Stimulated activated CD4-positive, alpha-beta T cell treated with anti-CD3 and anti-CD28 coated beads, Interleukin-1b, Interleukin-23, amount 100 ng/mL, for 1 hour (primary cell): ENCODE measurements at places on chromosomes 2 and 18.

DNA sequence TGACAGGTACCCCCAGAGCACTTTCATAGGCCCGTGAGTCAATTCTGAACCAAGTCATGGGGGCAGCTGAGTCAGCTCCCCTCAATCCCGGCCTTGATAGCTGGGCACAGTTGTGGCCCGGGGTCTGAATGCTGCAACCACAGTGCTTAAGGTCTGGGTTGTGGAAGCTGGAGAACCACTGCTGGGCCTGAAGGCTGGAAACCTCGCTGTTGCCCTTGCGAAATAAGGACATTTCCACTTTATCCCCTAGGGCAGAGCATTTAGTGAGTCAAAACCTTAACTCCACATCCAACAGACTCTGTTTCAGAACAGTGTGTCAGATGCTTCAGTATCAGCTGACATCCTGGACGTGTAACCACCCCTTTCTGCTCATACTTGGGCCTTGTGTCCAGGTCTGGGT lies 58.6 kb downstream of the SP110 start:
- no peak for DNase-seq

- DNase-seq: no peak
Observed at GRCh38 chr18:26536664-26537063, 11.7 kb downstream of the KCTD1 start.

- DNase-seq: no peak
Observed at GRCh38 chr2:20611844-20612356, 39.0 kb downstream of the HS1BP3 start.

GRCh38 chr2:64331114-64331645 lies 122.8 kb upstream of the LGALSL start:
- DNase-seq: no peak

DNA sequence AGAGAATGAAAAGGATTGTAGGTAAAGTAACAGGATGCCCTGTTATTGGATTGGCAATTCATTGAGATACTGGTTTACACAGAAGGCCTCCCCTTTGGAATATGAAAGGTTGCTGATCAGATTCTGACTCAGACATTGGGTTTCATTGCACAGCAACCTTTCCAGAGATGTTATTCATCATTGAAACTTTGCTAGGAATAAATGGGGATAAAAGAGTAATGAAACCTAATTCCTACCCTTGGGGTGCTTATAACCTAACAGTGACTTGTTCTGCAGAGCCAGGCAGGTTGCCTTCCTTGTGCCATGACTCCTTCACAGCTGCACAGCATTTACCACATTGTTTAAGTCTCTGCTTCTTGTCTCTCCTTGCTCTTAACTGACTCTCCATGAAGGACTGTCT lies 5.0 kb downstream of the NAB1 start:
- DNase-seq: no peak

- no peak for DNase-seq
Observed at GRCh38 chr2:207749873-207750272, 19.8 kb downstream of the FZD5 start.

DNA sequence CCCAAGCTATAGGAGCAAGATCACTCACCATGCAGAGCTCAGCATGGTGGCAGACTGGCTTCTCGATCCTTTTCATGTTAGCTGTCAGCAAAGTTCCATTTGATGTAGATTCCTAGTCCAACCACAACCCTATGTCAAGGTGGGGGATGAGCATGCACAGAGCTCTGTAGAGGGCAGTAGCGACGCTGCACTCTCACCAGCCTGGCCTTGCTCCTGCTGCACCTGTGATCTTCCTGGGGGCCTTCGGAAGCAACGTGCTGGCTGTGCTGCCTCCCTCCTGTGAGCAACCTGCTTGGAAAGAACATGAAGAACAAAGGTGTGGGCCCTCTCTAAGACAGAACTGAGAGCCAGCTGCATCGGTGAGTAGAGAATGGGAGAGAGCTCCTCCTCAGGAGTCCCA lies 479.4 kb upstream of the MYT1L start:
- DNase-seq: no peak

DNA sequence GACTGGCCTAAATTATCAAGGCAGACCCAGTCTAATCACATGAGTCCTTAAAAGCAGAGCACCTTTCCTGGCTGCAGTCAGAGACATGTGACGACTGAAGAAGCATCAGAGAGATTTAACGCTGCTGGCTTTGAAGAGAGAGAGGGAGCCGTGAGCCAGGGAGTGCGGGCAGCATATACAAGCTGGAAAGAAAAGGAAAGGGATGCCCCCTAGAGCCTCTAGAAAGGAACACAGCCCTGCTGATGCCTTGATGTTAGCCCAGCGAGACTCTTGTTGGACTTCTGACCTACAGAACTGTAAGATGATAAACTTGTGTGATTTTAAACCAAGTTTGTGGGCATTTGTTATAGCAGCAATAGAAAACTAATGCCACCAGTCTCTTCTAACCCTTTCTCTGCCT lies 58.1 kb downstream of the HEATR5B start:
- no peak for DNase-seq

- no peak for DNase-seq
Observed at GRCh38 chr2:169734169-169734847, 676 bp downstream of the KLHL23 start.

GRCh38 chr2:104502901-104503300 lies 351.0 kb upstream of the POU3F3 start:
- DNase-seq: no peak

DNA sequence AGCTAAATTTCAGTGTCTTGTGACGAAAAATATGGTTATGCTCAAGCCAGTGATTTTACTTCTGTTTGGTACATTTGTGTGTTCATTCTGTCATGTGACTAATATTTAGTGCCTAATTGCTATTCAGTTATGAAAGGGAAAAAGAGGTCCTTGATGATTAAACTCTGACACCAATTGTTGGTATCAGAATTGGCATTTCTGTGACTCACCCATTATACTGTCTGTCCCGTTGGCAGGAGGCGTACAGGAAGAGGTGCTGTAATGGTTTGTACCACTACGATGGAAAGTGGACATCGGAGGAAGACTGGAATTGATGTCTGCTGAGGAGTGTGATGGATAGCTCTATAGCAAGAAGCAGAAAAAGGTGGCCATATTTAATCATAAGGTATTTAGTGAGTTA lies 310.4 kb upstream of the CCDC68 start:
- no peak for DNase-seq

GRCh38 chr2:182597570-182598295 lies 118.3 kb upstream of the DNAJC10 start:
- DNase-seq: no peak

DNA sequence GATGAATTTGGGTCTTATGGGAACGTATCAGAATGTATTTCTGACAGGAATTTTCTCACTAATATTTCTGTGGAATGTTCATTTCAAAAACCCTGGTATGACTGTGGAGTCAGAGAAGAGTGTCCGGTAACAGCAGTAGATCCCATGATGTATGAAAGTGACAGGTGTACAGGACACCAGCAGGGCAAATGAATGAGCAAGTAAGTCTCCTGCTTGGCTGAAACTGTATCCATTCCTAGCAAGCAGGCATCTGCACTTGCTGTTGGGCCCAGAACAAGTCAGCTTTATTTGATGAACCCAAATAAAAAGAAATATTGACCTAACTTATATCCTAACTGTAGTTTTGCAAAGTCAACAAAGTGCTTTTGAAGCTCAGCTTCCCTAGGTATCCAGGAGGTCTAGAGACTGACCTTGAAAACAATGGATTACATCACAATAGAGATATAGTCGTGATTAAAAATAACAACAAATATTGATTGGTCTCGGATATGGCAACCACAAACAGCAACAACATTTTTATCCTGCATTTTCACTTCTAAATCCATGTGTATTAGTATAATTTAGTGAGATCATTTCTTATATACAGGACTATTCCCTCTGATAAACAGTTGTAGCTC lies 37.6 kb downstream of the NXPH2 start:
- DNase-seq: no peak

- no peak for DNase-seq
Observed at GRCh38 chr2:161384864-161385263, 31.2 kb upstream of the TBR1 start.

- peak; percentile 14 for DNase-seq
Observed at GRCh38 chr2:121648206-121649148, 785 bp downstream of the CLASP1 start.

- no peak for DNase-seq
Observed at GRCh38 chr2:23092831-23093230, 292.1 kb upstream of the KLHL29 start.

DNA sequence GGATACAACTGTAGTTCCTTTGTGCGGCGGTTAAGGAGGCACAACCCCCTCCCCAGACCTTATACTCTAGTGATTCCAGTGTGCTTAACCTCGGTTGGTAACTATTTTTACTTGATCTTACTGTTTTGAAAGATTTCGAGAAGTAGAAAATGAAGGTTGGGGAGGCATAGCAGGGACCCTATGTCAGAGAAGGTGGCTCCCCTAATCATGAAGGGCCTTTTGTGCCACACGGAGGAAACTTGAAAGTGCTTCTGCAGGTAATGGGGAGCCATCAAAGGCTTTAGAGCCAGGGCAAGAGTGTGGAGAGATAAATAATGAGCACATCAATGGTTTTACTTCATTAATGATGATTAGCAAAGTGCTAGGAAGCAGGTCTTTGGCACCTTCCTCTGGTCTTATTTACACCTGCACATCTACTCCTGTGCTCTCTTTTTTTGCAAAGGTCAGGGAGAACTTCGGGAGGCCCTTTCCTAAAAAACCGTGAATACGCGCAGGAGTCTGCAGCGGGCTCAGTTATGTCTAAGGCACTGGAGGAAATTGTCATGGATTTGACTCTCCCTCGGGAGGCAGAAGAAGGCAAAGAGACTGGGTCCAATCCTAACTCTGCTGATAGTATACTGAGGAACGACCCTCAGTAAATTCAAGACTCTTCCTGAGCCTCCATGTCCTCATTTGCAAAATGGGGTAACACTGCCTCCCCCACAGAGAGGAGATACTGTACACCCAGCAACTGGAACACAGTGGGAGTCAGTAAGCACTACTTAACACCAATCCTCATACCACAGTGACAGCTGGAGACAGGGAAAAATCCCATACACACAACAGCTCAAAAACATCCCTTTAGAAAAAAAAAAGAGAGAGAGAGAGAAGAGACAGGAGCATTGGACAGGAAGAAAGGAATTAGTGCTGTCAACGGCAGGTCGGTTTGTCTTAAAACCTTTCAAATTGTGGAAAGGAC lies 81.6 kb downstream of the DDX1 start:
- DNase-seq: no peak

DNA sequence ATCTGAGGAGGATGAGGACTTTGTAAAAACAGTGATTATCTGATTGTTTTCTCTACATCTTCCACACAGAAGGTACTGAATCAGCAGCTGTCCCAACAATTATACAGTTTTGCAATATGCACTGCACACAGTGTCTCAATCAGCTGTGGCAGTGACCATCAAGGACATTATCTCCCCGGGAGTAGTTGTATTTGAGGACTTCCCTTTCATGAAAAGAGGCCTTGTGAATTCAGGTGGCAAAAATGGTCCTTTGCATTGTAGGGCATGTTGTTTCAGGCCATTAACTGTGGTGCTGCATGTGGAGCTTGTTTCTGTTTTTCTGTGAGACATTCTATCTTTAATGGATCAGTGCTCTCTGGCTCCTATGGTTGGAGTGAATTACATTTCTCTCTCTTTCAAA lies 779.4 kb upstream of the FSHR start:
- DNase-seq: no peak

GRCh38 chr2:112725545-112726457 lies 5.0 kb downstream of the NT5DC4 start:
- DNase-seq: no peak

- DNase-seq: no peak
Observed at GRCh38 chr2:181686576-181687185, 6.4 kb upstream of the NEUROD1 start.

DNA sequence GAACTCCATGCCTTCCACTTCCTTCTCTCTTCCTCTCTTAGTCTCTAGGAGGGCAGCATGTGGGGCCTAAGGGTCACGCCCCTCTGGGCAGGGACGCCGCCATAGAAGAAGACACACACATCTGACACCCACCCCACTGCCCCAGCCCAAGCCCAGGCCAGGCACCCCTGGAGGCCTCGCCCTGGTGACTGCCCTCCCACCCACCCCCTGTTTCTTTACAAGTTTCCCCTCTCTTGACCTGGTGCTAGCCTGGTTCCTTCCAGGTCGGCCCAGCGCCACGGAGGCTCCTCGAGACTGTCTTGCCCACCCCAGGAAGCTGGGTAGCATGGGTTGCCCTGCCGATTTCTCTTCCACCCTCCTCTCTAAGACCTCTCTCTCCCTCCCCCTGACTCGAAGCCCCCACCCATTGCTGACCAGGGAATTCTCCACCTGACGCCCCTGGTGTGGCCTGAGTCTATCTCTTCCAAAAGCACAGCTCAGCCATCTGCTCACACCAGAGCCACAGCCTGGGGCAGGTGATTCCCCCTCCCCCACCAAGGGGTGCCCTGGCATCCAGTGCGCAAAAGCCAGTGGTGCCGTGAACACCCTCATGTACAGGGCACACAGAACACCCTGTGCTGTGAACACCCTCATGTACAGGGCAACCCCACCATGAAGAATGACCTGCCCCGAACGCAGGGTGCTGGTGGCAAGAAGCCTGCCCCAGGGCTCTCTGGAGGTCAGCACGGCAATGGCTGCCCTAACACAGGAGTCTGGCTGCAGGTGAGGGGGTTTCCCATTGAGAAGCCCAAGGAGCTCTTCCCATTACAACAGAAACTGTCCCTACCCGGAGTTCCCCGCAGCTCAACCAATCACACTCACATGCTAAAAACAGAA lies 13.5 kb upstream of the SALL3 start:
- DNase-seq: no peak

DNA sequence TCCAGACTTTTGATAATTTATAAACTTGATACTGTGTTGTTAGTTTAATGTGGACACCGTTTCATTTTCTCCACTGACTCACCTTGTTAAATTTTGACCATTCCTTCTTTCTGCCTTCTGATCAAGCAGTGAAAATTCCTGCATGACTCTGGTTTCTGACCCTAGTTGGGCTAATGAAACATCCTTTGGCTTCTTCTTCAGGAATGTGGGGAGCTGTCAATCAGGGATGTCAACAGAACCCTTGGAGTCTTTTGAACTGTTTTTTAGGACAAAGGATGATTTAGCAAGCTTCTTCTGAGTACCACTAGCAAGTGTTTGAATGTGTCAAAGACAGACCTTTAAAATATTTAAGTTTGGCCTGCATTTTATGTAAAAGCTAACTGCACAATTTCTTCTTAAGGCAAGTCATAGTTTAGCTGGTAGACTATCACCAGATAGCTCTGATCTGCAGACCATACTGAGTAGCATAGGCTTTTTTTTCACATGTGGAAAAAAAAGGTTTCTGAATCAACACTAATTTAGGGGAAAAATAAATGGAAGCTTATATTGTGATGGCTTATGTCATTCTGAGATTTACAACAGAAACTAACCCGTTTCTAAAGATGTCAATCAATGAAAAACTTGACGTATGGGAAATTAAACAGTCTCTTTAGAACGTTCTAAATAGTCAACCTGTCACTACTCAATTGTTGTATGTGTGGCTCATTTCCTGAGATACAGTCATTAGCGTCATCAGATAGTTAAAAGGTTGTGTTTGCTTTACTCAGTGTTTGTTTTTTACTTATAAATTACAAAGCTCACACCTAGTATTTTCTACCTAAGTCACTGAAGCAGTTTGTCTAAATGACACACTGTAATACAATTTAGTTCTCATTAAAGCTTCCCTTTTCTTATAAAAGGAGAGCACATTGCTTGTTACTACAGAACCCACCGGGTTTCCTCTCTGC lies 311.4 kb downstream of the PTPRM start:
- DNase-seq: no peak
